ENCODE measurements at places on chromosomes 13 and 19. TPM values are rescaled to one million over a fixed set of nuclear protein-coding genes. Genes with fewer than 3 reads are reported as not detected.

GRCh38 chr19:29271911-29272310 is 59.0 kb upstream of the UQCRFS1 start:
- no peak overlapping the region for H3K27ac ChIP-seq
- H3K4me1 ChIP-seq, result peaks cover 1% of the 10 kb centered on the region
- no peaks in the 10 kb centered on the region for H3K27me3 ChIP-seq
- no peak for DNase-seq

Gene REXO1
- 57.1 TPM for total RNA-seq

- no peak overlapping the region for H3K4me3 ChIP-seq
- no peak overlapping the region for H3K27ac ChIP-seq
- H3K27me3 ChIP-seq, result no peaks in the 10 kb centered on the region
- H3K36me3 ChIP-seq, result peaks cover 20% of the 10 kb centered on the region
- DNase-seq, result no peak
Observed at GRCh38 chr19:38812009-38812840, 520 bp downstream of the LGALS4 start.

GRCh38 chr13:49776871-49777270 is 15.6 kb downstream of the KPNA3 start:
- H3K4me1 ChIP-seq, result peaks cover 16% of the 10 kb centered on the region
- DNase-seq, result no peak
- H3K27me3 ChIP-seq, result no peaks in the 10 kb centered on the region
- no peak overlapping the region for H3K27ac ChIP-seq

DNA sequence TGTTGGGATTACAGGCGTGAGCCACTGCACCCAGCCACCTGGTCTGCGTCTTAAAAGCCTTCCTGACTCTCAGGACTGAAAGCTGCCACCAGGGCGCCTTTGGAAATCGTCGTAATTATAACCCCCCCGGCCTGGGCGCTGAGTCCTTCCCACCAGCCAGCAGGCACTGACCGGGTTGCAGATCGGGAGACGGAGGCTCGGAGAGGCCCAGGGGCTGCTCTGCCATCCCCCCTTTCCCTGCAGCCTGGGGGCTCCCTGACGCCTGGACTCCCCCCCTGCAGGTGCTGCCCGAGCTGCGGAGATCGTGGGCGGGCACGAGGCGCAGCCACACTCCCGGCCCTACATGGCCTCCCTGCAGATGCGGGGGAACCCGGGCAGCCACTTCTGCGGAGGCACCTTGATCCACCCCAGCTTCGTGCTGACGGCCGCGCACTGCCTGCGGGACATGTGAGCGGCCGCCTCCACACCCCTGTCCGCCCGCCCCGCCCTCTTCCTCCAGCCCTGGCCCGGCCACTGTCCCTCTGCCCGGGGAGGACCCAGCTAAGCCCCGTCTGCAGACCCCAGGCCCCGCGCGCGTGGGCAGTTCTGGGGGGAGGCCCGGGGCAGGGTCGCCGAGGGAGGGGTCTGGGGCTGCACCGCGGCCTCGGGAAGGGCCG is 2.5 kb downstream of the PRTN3 start:
- H3K36me3 ChIP-seq, result no peaks in the 10 kb centered on the region
- no peak for DNase-seq
- no peak overlapping the region for H3K4me3 ChIP-seq
- peaks cover 3% of the 10 kb centered on the region for H3K4me1 ChIP-seq
- H3K27ac ChIP-seq, result no peak overlapping the region

Gene PSG6
- not detected for total RNA-seq

- H3K36me3 ChIP-seq, result no peaks in the 10 kb centered on the region
- no peaks in the 10 kb centered on the region for H3K27me3 ChIP-seq
- no peak overlapping the region for H3K4me3 ChIP-seq
- no peaks in the 10 kb centered on the region for H3K4me1 ChIP-seq
- no peak for DNase-seq
- no peak overlapping the region for H3K27ac ChIP-seq
Observed at GRCh38 chr13:26280822-26281221, 26.9 kb downstream of the CDK8 start.

DNA sequence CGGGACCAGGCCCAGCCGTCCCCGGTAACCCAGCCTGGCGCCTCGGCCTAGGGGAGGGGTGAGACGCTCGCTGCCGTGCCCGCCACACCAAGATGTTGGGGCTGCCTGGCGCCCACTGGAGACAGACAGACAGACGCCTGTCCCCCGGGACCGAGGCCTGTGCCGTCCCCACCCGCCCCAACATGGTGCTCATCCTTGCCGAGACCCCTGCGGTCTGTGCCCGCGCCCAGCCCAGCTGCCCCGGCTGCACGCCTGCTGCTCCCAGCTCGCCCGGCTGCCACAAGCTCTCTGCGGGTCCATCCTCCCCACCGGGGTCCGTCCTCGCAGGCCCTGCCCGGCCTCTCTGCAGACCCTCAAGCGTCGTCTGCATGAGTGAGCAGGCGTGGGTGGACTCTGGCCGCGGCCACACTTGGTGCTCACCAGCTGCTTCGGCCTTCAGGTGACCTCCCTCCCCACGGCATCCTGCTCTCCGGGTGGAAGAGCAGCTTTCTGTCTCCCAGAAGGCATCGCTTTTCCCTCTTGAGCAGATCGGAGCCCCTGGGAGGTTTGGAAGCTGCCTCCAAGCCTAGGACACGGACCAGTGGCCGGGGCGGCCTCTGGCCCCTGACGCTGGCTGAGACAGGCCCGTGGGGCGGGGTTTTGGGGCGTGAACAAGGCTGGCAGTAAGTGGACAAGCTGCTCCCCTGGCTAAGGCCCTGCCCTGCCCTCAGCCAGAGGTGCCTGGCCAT is 6.7 kb upstream of the TMPRSS9 start:
- H3K4me3 ChIP-seq, result no peak overlapping the region
- no peaks in the 10 kb centered on the region for H3K4me1 ChIP-seq
- H3K27ac ChIP-seq, result no peak overlapping the region
- H3K27me3 ChIP-seq, result no peaks in the 10 kb centered on the region
- peaks cover 9% of the 10 kb centered on the region for H3K36me3 ChIP-seq
- peak; percentile 27 for DNase-seq

GRCh38 chr19:13072188-13072908 is 30.3 kb downstream of the LYL1 start:
- H3K4me1 ChIP-seq, result no peaks in the 10 kb centered on the region
- no peak overlapping the region for H3K27ac ChIP-seq
- no peak overlapping the region for H3K4me3 ChIP-seq
- no peak for DNase-seq
- no peaks in the 10 kb centered on the region for H3K27me3 ChIP-seq
- H3K36me3 ChIP-seq, result no peaks in the 10 kb centered on the region

Gene DHRS12
- 23.6 TPM for total RNA-seq

Gene POLR2I
- 52.4 TPM for total RNA-seq

GRCh38 chr19:53789708-53790678 is 34.1 kb downstream of the NLRP12 start:
- no peak for DNase-seq
- no peaks in the 10 kb centered on the region for H3K36me3 ChIP-seq
- H3K27ac ChIP-seq, result no peak overlapping the region
- no peaks in the 10 kb centered on the region for H3K4me1 ChIP-seq
- H3K27me3 ChIP-seq, result no peaks in the 10 kb centered on the region

- DNase-seq, result no peak
- no peak overlapping the region for H3K27ac ChIP-seq
- no peak overlapping the region for H3K4me3 ChIP-seq
- no peaks in the 10 kb centered on the region for H3K36me3 ChIP-seq
Observed at GRCh38 chr13:23212671-23213070, 31.9 kb downstream of the SGCG start.

- no peak overlapping the region for H3K4me3 ChIP-seq
- no peaks in the 10 kb centered on the region for H3K36me3 ChIP-seq
- H3K27me3 ChIP-seq, result no peaks in the 10 kb centered on the region
Observed at GRCh38 chr13:40191186-40191980, 475.1 kb downstream of the FOXO1 start.

GRCh38 chr13:46622630-46623256 is 69.8 kb downstream of the LRCH1 start:
- no peaks in the 10 kb centered on the region for H3K36me3 ChIP-seq
- no peak for DNase-seq
- no peak overlapping the region for H3K4me3 ChIP-seq
- no peak overlapping the region for H3K27ac ChIP-seq

GRCh38 chr19:3359919-3360420 is 6.4 kb upstream of the NFIC start:
- peak overlapping the region; percentile 66 for H3K4me3 ChIP-seq
- peak; percentile 30 for DNase-seq
- H3K36me3 ChIP-seq, result no peaks in the 10 kb centered on the region

DNA sequence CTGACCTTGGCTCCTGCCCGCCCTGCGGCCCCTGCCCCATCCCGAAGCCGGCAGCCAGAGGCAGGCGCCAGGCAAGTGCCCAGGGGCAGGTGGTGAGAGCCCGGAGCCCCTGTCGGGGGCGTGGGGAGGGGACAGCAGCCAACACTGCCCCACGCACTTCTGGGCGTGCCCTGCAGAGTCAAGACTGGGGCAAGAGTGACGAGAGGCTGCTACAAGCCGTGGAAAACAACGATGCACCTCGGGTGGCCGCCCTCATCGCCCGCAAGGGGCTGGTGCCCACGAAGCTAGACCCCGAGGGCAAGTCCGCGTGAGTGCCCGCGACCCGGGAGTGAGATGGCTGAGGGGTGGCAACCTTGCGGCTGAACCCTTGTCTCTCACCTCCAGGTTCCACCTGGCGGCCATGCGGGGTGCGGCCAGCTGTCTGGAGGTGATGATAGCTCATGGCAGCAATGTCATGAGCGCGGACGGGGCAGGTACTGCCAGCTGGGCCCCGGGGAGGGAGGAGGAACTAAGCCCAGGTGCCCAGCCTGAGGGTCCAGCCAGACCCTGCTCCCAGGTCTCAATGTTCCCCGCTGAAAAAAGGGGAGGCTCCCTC is 17.3 kb downstream of the ANKRD24 start:
- no peaks in the 10 kb centered on the region for H3K4me1 ChIP-seq
- no peak overlapping the region for H3K27ac ChIP-seq
- H3K27me3 ChIP-seq, result peaks cover 18% of the 10 kb centered on the region
- no peaks in the 10 kb centered on the region for H3K36me3 ChIP-seq
- DNase-seq, result no peak

DNA sequence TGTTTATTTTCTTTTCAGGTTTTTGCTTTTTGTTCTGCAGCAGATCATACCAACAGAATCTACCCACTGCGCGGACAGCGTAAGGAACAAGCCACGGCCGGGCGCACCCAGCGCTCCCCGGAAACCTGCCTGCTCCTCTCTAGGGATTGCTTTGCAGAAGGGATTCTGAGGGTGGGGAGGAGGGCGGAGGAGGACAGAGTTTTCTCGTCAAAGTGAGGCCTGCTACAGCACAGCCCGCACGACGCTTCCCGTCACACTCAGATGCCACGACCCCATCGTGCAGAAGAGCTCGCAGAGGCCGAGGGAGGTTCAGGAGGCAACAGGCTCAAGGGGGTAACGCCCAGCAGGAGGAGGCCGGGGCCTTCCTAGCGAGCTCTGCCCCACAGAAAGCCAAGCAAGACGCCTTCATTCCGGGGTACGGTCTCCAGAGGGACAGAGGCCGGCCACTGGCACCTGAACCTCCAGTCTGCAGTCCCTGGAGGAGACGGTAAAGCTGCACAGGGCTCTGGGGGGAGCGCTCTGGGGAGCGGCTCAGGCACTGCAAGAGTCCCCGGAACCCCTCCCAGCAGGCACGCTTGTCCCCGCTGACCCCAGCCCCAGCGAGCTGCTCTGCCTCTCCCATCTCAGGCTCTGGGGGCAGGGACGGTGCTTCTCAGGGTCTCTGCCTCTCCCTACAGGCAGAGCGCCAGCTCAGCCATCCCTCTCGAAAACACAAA is 6.9 kb downstream of the REXO1 start:
- peaks cover 63% of the 10 kb centered on the region for H3K4me1 ChIP-seq
- H3K36me3 ChIP-seq, result peaks cover 13% of the 10 kb centered on the region
- no peak for DNase-seq
- no peak overlapping the region for H3K4me3 ChIP-seq
- H3K27ac ChIP-seq, result no peak overlapping the region
- H3K27me3 ChIP-seq, result no peaks in the 10 kb centered on the region

GRCh38 chr13:80237646-80238045 is 103.3 kb downstream of the SPRY2 start:
- no peaks in the 10 kb centered on the region for H3K36me3 ChIP-seq
- no peak overlapping the region for H3K27ac ChIP-seq
- no peak overlapping the region for H3K4me3 ChIP-seq
- DNase-seq, result no peak
- H3K4me1 ChIP-seq, result no peaks in the 10 kb centered on the region

DNA sequence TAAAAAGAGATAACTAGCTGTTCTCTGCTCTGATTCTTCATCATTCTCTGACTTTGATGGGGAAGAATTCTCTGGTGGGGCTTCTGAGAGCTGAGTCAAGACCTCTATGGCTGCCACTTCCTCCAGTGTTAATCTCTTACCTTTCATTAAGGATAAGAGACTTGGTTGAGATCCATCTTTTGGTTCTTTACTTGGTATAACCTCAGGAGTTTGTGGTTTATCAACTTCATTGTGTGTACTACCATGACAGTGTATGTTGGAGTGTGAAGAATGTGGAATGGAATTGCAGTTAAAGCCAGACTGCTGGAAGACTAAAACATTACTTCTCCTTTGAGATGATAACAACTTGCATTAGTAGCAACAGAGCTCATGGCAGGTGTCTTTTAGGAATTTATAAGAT is 222.0 kb downstream of the SLITRK5 start:
- no peaks in the 10 kb centered on the region for H3K36me3 ChIP-seq
- no peaks in the 10 kb centered on the region for H3K27me3 ChIP-seq
- no peak overlapping the region for H3K27ac ChIP-seq
- no peaks in the 10 kb centered on the region for H3K4me1 ChIP-seq

GRCh38 chr19:29263305-29264135 is 50.6 kb upstream of the UQCRFS1 start:
- H3K36me3 ChIP-seq, result no peaks in the 10 kb centered on the region
- no peak overlapping the region for H3K4me3 ChIP-seq
- peak; percentile 38 for DNase-seq
- H3K27ac ChIP-seq, result no peak overlapping the region
- H3K27me3 ChIP-seq, result no peaks in the 10 kb centered on the region

GRCh38 chr19:47723581-47723940 is 10.3 kb downstream of the EHD2 start:
- H3K4me1 ChIP-seq, result no peaks in the 10 kb centered on the region
- no peak overlapping the region for H3K4me3 ChIP-seq
- DNase-seq, result no peak
- H3K36me3 ChIP-seq, result no peaks in the 10 kb centered on the region
- H3K27me3 ChIP-seq, result no peaks in the 10 kb centered on the region
- H3K27ac ChIP-seq, result no peak overlapping the region

Gene ACER1
- 1.3 TPM for total RNA-seq

DNA sequence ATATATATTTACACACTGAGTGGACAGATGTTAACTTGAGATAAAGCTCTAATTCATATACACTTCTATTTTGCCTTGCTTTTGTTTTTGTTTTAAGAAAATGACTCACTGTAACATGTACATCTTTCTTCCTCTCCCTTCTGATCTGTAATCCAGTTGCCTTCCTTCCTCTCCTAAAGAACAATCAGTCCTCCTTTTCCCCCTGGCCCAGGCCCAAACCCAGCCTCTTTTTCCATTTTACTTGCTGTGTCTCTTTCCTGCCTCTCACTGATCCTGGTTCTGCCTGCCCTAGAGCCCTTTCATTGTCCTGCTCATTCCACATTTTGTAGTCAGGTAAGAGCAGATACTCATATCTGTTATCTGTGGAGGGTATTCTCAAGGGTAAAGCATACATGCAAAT is 50.8 kb downstream of the ZAR1L start:
- H3K4me1 ChIP-seq, result no peaks in the 10 kb centered on the region
- H3K36me3 ChIP-seq, result no peaks in the 10 kb centered on the region
- no peak overlapping the region for H3K27ac ChIP-seq
- DNase-seq, result no peak

GRCh38 chr13:106186366-106187030 is 349.0 kb downstream of the EFNB2 start:
- DNase-seq, result no peak
- H3K4me3 ChIP-seq, result no peak overlapping the region
- no peak overlapping the region for H3K27ac ChIP-seq
- H3K27me3 ChIP-seq, result no peaks in the 10 kb centered on the region
- no peaks in the 10 kb centered on the region for H3K4me1 ChIP-seq

Gene ZNF571
- 14.2 TPM for total RNA-seq

GRCh38 chr19:42345191-42345812 is 19.9 kb downstream of the MEGF8 start:
- H3K27me3 ChIP-seq, result no peaks in the 10 kb centered on the region
- DNase-seq, result no peak
- H3K36me3 ChIP-seq, result no peaks in the 10 kb centered on the region
- H3K4me3 ChIP-seq, result no peak overlapping the region

Data from CD4-positive, alpha-beta memory T cell (primary cell).